ENCODE measurements at places on chromosomes 3 and 15.

GRCh38 chr3:78076379-78076778 lies 1036.5 kb downstream of the ROBO2 start:
- DNase-seq, result no peak

GRCh38 chr3:70090322-70090913 lies 90.9 kb downstream of the SAMMSON start:
- no peak for DNase-seq

DNA sequence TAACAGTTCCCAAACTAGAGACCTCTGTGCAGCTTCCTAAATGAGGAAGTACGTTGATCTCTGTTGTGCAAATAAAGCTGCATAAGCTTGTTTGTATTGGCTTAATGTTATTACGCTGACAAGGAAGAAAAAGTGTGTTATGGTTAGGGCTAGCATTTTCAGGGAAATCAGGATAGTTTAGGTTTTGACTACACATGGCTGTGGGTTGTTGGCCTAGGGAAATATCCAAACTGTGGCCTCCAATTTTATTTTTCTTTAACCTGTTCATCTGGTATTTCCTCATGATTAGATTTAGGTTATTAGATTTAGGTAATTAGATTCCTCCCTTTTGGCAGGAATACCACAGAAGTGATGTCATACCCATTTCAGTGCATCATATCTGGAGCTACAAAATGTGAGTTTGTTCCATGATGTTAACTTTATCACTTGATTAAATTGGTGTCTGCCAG lies 8.7 kb upstream of the MCCC1 start:
- no peak for DNase-seq

DNA sequence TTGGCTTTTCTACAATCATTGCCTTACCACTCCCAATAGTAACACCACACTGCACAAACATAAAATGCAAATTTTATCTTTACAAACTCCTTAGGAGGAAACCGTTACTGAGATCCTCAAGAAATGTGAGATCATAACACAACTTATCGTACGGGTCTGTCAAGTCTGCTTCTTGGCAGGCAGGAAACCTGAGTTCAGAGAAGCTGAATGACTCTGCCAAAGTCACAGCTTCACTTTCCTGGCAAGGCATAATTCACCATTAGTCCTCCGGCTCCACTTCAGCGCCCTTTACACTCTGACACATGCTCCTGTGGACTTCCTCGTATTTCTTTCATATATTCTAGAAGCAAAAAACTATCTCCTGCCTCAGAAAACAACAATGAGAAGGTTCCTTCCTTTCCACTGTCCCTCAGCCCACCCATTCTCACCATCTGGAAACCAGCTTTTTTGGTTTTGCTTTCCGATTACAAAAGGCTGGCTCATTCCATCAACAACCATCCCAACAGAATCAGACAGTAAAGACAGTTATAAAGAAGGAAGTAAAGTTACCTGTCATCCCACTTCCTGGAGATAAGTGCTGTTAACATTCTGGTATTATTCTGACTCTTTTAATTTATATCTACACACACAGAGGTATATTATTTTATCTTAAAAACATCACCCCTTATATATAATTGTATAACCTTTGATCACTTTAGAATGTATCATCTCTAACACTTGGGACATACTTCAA lies 223.4 kb downstream of the STT3B start:
- DNase-seq, result no peak

- DNase-seq, result no peak
These were observed 132.2 kb downstream of the KLF13 start for GRCh38 chr15:31458596-31459399.

GRCh38 chr15:66078929-66079275 lies 174.6 kb downstream of the MEGF11 start:
- DNase-seq, result no peak

GRCh38 chr15:69854001-69854400 lies 243.7 kb downstream of the TLE3 start:
- no peak for DNase-seq

GRCh38 chr3:16300881-16301359 lies 35.9 kb downstream of the OXNAD1 start:
- DNase-seq, result no peak

DNA sequence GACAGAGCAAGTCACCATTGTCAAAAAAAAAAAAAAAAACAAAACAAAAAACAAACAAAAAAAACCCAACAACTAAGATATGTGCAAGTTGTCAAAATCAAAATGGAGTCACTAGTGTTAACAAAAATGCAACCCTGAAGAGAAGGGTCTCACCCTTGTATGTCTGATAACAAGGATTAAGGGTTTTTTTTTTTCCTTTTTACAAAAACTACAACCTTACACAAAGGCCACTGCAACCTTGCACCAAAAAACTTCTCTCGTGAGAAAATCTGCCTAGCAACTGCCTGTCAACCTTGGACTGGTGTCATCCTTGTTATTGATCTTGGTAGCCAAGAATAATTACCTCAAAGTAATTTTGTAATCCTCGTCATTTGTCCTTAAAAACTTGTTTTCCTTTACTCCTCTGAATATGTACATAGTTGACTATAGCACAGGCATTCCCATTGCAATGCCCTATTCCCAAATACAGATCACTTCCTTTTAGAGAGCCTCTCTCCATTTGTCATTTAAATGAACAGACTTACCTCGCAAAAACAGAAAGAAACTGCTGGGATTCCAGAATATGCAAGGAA lies 24.0 kb downstream of the TFRC start:
- no peak for DNase-seq

- no peak for DNase-seq
These were observed 31.4 kb upstream of the GABRB3 start for GRCh38 chr15:26804063-26804804.

All from cortex of kidney (tissue), 1 donor.